ENCODE measurements at places on chromosomes 2 and 18.
A peak's percentile ranks its signal among the peaks of the same experiment; 100 is the strongest.

DNA sequence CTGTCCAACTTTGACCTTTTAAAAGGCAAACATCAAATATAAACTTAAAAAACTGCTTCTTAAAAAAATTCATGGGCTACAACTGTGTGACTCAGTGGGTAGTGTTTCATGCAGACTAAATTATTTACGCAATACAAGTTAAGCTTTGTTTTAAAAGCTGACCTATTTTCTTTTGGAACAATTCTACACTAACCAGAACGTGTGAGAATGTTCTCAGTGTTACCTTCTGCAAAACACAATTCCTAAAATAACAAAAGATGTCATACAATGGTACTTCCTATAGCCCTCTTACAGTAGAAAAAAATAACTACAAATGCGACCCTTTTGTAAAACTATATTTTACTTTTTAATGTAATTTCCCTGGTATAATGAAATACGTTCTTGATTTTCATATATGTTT lies 793.8 kb upstream of the FSHR start:
- DNase-seq: no peak

GRCh38 chr2:43221763-43222474 lies 4.5 kb downstream of the ZFP36L2 start:
- DNase-seq: no peak

- DNase-seq: no peak
Observed at GRCh38 chr2:73000808-73001570, 70.5 kb downstream of the SFXN5 start.

GRCh38 chr2:123993728-123994323 lies 31.3 kb upstream of the CNTNAP5 start:
- DNase-seq: no peak

- DNase-seq: no peak
Observed at GRCh38 chr2:76667821-76668271, 854.3 kb downstream of the LRRTM4 start.

- DNase-seq: peak; percentile 25
Observed at GRCh38 chr2:7594211-7594610, 677.0 kb downstream of the RNF144A start.

GRCh38 chr2:50396298-50396631 lies 635.7 kb downstream of the NRXN1 start:
- no peak for DNase-seq

DNA sequence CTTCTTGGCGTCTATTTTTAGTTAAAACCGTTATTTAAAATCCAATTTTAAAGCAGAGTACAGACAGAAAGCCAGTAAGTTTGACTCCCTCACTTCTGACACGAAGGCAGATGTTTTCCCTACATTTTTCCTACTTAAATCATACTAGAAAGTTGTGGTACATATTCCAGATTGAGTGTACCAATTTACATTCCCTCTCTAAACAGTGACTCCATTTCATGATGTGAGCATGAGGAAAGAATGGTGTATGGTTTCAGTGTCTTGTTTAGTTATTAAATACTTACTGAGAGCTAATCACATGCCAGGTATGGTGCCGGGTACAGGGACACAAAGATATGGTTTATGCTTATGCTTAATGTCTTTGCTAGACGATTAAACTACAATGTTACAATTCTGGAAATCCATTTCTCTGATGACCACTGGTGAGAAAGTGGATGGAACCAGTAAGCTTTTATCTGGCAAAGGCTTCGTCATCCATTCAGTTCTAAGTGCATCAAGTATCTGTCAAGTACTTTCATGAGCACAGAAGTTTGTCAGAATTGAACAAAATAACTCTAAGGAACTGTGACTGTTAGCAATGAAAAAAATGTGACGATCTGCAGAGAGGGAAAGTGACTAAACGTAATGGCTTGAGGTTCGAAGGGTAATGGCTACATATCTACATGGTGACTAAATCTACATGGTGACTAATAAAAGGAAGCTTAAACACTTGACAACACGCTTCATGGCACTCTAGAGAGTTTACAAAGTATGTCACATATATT lies 25.7 kb downstream of the MAP4K3 start:
- no peak for DNase-seq

GRCh38 chr2:72999729-73000725 lies 71.5 kb downstream of the SFXN5 start:
- DNase-seq: no peak

DNA sequence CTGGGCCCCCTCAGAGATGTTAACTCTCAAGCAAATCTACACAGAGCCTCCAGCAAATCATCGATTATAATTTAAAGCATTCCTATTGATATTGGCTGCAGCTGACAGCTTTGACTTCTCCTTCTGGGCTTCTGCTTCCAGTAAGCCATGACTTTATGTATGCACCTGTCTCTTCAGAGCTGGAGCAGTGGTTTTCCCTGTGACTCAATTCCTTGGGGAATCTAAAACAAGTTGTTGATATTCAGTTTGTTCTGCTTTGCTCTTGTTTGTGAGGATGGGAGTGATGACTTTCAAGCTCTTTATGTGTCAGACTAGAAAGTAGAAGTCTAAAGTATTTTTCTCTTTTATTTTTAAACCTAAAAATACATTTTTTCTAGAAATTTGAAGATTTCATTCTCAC lies 45.1 kb upstream of the TNP1 start:
- no peak for DNase-seq

DNA sequence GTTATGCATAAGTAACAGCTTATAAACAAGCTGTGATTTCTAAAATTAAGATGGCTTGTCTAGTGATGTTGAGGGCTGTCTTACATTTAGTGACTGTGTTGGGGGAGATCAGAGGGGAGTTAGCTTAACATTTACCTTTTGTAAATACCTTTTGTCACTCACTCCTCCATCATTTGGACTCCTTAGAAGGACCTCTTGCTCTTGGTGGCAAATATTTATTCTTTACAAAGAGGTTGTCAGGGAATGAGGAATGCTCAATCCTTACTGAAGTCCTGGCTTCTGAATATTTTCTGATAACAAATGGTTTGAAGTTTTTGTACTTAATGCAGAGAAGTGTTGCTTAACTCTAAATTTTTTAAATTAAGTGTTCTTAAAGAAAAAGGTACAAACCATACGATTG lies 438.8 kb upstream of the FAM98A start:
- DNase-seq: no peak

DNA sequence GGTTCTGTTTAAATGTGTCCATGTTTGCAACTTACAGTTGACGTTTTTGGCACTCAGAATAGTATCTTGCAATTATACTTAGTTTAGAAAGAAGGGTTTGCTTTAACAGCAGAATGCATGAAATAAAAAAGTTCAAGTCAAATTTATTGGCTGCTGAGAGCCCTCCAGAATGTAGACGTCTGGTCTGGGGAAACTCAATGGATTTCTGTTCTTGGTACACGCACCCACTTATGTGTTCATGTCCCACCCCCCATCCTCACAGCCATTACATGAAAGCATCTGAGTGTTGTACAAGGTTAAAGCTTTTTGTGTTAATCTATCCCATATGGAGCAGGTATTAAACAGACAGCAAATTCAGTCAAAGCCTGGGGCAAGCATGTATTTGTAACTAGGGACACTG lies 219.5 kb downstream of the SOX11 start:
- DNase-seq: no peak

DNA sequence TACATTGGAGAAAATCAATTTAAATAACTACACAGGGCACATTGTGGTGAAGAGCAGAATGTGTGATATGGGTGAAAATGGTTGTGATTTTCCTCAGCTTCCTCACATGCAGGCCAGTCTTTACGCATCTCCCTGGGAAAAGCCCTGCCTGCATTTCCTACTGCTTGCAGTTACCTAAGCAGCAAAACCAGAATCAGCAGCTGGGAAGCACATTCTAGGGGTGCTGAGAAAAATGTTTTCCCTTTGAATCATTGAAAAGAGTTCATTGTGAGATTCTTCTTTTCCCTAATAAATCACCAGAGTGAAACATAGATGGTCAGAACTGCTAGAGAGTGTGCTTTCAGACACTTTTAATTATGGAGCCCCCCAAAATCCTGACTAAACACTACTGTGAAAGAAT lies 656.0 kb downstream of the TDRD15 start:
- no peak for DNase-seq

- no peak for DNase-seq
Observed at GRCh38 chr2:120305937-120306490, 39.9 kb upstream of the INHBB start.

DNA sequence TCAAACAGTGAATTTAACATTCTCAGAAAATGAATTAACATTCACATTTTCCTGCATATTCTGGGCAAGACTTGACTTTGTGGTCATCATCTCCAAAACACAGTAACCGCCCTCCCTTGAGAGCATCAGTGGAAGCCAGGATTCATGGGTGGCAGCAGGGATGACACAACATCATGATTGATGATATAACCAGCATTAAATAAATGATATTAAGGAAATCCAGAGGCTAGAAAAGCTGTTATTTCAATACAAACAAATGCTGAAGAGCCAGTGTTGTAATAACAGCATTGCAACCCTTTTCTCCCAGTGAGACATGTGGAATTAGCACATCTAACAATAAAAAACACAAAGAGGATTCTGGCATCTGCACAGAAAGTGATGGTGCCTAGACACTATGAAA lies 41.1 kb downstream of the CDC42EP3 start:
- DNase-seq: no peak

GRCh38 chr18:43525169-43525568 lies 247.9 kb upstream of the SYT4 start:
- DNase-seq: peak; percentile 1

DNA sequence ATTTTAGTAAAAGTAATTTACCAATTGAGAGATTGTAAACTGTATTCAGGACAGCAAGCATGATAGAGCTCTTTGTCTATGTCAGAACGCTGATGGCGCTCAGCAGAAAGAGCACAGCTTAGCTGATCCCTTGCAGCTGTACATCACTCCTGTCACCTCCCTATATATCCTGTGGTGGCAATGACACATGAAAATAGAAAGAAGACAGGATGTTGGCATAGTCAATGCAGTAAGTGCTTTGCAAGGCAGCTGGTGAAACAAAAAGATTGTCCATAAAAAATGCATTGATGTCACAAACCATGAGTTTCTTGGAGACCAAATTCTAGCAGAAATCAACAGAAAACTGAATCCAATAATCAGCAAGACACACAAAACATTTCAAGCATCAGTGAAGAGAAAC lies 221.5 kb downstream of the RIT2 start:
- DNase-seq: no peak

DNA sequence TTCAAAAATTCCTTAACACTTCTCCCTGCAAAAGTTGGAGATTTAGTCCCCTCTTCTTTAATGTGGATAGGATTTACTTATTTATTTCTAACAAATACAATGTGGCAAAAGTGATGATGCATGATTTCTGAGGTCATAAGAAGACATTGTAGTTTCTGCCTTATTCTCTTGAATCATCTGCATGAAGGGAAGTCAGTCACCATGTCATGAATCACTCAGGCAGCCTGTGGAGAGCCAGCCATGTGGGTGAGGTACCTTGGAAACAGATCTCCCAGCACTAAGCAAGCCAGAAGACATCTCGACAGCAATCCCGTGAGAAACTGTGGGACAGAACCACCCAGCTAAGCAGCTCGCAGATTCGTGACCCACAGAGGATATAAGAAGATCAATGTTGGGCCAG lies 2.7 kb upstream of the ZC3H8 start:
- no peak for DNase-seq

DNA sequence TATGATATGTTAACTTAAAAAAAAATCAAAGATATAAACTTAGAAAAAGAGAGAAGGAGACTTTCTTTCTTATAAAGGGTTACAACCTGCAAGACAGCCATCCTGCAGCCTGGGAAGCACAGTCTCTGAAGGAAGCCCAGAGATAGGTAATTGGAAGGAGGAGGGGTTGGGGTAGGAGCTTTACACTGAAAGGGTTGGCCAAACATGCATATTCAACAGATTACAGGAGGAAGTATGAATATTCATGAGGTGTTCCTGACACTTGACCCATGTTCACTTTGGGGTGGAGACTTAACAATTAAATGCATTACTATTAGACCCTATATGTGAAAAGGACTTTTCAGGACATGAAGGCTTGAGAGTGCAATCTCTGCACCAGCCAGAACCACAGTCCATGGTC lies 71.7 kb upstream of the CDH2 start:
- no peak for DNase-seq

GRCh38 chr2:231785413-231785812 lies 832 bp upstream of the COPS7B start:
- no peak for DNase-seq

- peak; percentile 72 for DNase-seq
Observed at GRCh38 chr2:121088251-121089165, 196.5 kb downstream of the TFCP2L1 start.

GRCh38 chr2:156585457-156585856 lies 149.3 kb downstream of the GPD2 start:
- no peak for DNase-seq

DNA sequence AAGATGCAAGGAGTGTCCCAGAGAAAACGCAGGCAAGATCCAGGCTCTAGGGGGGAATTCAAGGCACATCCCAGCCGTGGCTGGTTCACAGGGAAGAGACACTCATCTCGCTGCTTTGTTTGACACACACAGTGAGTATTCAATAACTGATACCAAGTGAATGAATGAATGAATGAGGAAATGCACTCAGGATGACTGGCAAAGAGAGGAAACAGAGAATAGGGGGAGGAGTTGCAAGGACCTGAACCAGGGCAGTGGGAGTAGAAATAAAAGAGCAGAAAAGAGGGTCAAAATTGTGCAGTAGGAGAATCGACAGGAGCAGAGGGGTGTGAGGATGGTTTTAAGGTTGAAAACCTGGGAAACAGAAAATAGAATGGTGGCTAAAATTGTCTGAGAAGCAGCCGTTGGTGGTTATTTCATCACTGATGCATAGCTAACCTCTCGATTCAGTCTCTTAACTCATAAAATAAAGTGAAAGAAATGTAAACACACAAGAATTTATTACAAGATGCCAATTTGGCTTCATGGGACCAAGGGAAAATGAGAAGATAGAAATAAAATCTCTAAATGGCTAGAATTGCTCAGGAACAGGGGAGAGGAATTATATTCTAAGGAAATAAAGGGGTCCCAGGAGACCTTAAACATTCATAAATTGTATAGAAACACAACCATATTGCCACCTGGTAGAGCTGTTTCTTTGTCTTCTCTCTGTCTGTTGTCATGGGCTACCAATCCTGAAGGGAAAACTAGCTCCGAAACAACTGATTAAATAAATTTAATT lies 63.9 kb upstream of the PHLPP1 start:
- no peak for DNase-seq

DNA sequence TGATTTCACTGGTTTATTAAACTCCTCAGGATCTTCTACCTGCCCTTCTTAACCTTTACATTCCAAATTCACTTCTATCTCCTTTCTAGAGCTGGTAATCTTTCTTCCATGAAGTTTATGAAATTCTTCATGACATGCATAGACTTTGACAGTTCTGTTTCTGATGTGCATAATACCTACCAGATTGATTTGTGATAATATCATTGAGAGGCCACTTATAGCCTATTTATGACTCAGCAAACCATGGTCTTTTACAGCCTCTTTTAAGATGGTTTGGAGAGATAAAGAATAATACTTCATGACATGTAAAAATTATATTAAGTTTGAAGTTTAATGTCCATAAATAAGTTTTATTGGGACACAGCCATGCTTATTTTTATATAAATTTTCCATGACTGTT lies 14.0 kb downstream of the SCN2A start:
- no peak for DNase-seq

- DNase-seq: no peak
Observed at GRCh38 chr2:180787330-180787729, 193.1 kb upstream of the UBE2E3 start.
